CD8-positive, alpha-beta memory T cell (primary cell): ENCODE measurements at places on chromosomes 12 and 14. TPM values are rescaled to one million over a fixed set of nuclear protein-coding genes. Genes with fewer than 3 reads are reported as not detected.

DNA sequence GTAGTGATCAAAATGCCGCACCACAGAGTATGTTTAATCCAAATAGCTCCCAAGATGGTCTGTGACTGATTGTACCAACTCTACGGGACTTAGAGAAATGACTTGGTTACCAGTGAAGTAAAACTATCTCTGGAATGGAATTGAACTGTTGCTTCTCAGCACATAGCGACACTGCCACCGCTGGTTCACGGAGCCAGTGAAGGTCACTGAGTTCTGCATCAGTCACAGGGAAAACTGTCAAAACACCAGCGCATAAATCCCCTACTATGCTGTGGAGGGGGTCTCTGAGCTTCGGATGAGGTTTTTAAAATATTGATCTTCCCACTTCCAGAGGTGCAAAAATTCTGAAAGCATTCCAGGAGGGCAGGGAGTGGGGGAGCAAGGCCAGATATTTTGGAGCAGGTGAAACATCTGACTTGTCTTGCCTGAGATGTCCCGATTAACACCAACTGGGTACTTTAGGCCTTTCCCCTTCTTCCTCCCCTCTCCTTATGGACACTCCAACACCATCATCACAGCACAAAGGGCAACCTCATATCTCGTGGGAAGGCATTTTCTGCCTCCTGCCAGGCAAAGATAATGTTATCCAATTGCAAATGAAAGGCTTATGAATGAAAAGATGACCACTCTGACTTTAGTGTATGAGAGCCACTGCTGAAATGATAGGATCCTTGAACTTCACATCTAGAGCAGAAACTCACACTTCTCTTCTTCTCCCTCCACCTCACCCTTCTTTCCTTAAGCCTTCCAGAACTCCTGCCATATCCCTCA is 2.0 kb upstream of the PLXNC1 start:
- no peaks in the 10 kb centered on the region for H3K27me3 ChIP-seq
- H3K4me3 ChIP-seq: no peak overlapping the region
- H3K36me3 ChIP-seq: no peaks in the 10 kb centered on the region
- H3K27ac ChIP-seq: no peak overlapping the region
- no peak for DNase-seq
- H3K4me1 ChIP-seq: peaks cover 16% of the 10 kb centered on the region

GRCh38 chr14:99217066-99217955 is 54.7 kb downstream of the BCL11B start:
- H3K4me1 ChIP-seq: peaks cover 92% of the 10 kb centered on the region
- no peak overlapping the region for H3K27ac ChIP-seq
- H3K4me3 ChIP-seq: peak overlapping the region; percentile 33
- H3K27me3 ChIP-seq: no peaks in the 10 kb centered on the region
- no peak for DNase-seq
- peaks cover 8% of the 10 kb centered on the region for H3K36me3 ChIP-seq

DNA sequence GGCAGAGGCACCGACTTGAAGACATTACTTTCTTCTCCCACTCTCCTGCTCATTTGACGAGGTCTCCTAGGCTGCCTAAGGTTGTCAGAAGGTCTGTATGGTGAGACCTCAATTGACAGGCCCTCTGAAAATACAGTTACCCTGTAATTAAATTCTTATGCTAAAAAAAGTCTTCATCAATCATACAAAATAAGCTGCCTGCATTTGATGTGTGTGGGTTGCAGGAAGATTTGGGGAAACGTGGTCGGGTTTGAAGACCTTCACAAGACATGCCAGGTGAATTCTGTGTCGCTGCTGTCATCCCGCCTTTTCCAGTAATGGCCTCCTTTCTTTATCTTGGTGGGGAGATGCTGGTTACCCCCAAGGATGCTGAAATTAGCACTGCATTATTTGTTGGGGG is 299.4 kb downstream of the CACNA1C start:
- no peak overlapping the region for H3K4me3 ChIP-seq
- H3K36me3 ChIP-seq: no peaks in the 10 kb centered on the region

The MYH6 gene
- 0.09 TPM for total RNA-seq

GRCh38 chr12:114248527-114248926 is 157.4 kb downstream of the TBX5 start:
- no peak for DNase-seq
- no peaks in the 10 kb centered on the region for H3K36me3 ChIP-seq

- H3K4me3 ChIP-seq: no peak overlapping the region
- no peaks in the 10 kb centered on the region for H3K4me1 ChIP-seq
- H3K27me3 ChIP-seq: no peaks in the 10 kb centered on the region
- DNase-seq: no peak
Observed at GRCh38 chr12:117658226-117658625, 296.8 kb upstream of the NOS1 start.

The KLRC2 gene
- 4.9 TPM for total RNA-seq

DNA sequence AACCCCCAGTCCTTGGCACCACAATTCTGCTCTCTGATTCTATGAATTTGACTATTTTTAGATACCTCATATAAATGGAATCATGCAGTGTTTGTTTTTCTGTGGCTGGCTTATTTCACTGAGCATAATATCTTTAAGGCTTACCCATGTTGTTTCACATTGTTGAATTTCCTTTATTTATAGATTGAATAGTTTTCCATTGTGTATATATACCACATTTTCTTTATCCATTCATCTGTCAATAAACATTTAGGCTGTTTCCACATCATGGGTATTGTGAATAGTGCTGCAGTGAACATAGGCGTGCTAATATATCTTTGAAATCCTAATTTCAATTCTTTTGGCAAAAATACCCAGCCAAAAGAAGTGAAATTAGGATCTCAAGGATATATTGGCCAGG is 126.7 kb upstream of the SLC38A2 start:
- no peak overlapping the region for H3K4me3 ChIP-seq
- no peak overlapping the region for H3K27ac ChIP-seq
- H3K4me1 ChIP-seq: no peaks in the 10 kb centered on the region
- no peaks in the 10 kb centered on the region for H3K27me3 ChIP-seq
- no peak for DNase-seq

- no peak for DNase-seq
- H3K27ac ChIP-seq: no peak overlapping the region
- no peak overlapping the region for H3K4me3 ChIP-seq
- H3K27me3 ChIP-seq: peaks cover 9% of the 10 kb centered on the region
Observed at GRCh38 chr14:88989911-88990310, 165.5 kb downstream of the TTC8 start.

DNA sequence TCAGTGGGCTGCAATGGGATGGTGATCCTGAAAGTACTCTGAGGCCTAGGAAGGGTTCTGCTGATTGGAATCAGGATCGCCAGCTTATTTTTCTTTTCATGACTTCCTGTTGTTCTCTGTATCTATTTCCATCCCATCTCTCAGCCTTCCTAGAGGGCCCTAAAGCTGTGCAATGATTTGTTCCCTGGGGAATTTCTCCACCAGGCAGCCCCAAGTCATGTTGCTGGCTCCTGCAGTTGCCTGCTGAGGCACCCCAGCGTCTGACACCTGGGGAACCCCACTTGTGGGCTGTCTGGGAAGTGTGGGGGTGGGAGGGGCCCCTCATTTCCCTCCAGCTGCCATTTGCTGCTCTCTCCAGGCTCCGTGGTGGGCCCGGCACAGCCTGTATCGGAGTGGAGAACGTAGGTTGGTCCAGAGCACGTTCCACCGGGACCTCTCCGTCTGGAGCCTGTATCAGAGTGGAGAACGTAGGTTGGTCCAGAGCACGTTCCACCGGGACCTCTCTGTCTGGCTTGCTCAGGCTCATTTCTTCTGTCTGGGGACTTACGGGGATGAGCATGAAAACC is 138.3 kb downstream of the TSPAN9 start:
- no peak overlapping the region for H3K27ac ChIP-seq
- no peak for DNase-seq
- no peaks in the 10 kb centered on the region for H3K4me1 ChIP-seq
- no peaks in the 10 kb centered on the region for H3K27me3 ChIP-seq

The PRKD1 gene
- not detected for total RNA-seq

The IL23A gene
- total RNA-seq: 29.6 TPM

The MGAT4C gene
- not detected for total RNA-seq
